ENCODE measurements at places on chromosomes 11 and 22.
A peak's percentile ranks its signal among the peaks of the same experiment; 100 is the strongest.

GRCh38 chr11:110850846-110851245 is 138.6 kb upstream of the ARHGAP20 start:
- DNase-seq: no peak

DNA sequence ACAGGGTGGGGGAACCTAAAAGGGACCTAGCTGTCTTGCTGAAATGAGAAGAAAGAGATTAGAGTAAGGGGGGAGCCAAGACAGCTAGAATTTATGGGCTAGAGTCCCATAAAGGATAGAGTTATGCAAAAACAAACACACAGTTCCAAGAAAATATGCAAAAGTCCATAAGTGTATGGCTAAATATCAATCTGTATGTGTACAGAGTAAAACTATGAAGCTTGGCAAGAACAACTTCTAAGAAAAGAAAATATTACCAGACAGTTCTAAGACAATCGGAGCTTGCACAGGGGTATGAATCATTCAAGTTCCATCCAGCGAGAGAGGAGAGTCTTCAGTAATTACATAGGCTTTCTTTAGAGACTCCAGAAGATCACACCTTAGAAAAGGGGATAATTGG is 41.8 kb downstream of the GDPD4 start:
- DNase-seq: no peak

DNA sequence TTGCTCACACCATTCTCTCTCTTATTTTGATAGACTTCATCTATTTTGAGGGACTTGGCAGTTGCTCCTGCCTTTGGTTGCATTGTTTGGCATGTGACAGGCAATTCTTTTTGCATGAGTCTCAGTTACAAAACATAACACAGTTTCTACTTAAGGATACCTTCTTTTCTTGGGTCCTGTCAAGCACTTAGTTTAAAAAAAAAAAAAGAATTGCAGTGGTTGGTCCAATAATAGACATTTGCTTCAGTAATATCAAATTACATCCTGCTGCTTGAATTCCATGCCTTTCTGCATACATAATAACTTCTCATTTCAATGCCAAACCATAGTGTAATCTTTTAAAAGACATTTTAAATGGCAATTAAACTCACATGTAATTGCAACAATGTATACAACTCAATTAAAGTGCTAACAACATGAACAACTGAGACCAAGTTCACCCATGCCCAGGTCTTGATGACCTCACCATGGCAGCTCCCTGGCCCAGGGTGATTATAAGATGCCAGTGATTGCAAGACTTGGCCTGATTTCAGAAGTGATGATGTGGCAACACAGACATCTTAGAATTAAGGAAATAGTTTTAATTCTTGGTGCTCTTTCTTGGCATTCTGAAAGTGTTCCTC is 32.2 kb upstream of the PLET1 start:
- DNase-seq: no peak

- no peak for DNase-seq
Measured at GRCh38 chr11:455566-456147, 5.6 kb downstream of the PTDSS2 start.

GRCh38 chr11:126687477-126687876 is 313.1 kb downstream of the KIRREL3 start:
- DNase-seq: no peak

DNA sequence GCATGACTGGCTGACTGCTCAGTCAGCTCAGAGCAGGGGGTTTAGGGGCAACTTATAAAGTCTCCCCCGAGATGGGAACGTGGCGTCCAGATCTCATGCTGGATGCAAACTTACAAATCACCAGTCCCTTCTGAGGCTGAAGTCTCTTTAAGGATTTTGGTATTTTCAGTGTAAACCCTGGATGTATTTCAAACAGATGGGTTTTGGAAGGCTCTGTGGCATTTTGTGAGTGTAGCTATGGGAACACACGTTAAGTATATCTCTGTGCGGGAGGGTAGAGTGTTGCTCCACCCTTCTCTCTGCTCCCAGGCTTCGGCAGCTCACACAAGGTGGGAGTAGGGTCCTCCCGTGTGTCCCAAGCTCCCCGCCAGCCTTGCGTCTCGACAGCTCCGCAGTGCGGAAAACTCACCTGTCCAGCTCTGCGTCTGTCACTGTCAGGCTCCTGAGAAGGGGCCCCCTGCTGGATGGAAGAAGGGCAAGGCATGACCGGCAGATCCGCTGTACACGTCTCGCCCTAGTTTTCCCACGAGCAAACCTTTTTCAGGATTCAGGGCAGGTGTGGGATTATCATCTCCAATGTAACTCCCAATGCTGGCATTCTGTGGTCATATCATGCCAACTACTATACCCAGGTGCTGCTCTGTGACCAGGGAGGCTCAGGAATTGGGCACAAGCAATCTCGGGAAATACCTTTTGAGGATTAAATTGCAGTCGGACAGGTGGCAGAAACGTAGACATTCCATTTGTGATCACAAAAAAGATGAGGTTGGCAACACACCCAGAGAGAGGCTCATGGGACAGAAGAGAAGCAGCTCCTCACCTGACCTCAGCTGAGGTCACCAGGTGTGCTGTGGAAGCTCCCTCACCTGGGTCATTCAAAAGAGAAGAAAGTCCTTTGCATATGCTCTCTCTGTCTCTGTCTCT is 313.9 kb upstream of the B3GAT1 start:
- DNase-seq: no peak

DNA sequence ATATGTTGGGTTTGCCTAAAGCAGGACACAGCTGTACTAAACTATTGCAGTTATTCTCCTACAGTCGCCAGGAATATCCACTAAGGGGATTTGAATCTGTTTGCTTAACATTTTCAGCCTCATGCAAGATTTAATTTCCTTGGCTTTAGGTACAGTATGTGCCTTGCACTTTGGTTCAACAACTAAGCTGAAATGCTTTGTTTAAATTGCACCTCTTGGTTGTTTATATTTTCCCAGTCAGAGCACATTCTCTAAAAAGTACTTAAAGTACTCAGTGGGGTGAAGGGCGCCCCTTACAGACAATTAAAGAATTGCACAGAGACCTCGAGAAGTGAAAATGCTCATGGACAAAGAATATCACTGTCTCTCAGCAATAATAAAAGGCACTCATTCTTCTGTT is 107.8 kb upstream of the MTNR1B start:
- DNase-seq: peak; percentile 23

GRCh38 chr11:68017980-68018729 is 8.0 kb downstream of the ALDH3B1 start:
- no peak for DNase-seq

DNA sequence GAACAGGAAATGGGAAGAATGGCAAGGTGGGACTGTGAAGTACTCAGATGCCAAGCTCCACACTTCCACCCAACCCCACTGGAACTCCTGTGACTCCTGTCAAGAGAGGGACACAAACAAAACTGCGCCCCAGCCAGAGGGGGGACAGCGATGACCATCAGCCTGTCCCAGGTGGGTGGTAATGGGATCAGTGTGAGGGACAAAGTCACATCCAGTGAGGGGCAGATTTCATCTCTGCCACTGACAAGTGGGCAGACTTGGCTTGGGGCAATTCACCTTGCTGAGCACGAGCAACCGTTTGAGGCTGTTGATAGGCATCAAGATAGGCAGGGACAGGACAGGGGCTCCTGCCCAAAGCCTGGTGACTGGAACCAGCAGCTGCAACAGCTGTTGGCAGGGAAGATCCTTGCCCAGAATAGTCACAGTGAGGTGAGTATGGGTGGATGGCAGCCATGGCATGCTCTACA is 105.4 kb upstream of the PITPNB start:
- DNase-seq: no peak

DNA sequence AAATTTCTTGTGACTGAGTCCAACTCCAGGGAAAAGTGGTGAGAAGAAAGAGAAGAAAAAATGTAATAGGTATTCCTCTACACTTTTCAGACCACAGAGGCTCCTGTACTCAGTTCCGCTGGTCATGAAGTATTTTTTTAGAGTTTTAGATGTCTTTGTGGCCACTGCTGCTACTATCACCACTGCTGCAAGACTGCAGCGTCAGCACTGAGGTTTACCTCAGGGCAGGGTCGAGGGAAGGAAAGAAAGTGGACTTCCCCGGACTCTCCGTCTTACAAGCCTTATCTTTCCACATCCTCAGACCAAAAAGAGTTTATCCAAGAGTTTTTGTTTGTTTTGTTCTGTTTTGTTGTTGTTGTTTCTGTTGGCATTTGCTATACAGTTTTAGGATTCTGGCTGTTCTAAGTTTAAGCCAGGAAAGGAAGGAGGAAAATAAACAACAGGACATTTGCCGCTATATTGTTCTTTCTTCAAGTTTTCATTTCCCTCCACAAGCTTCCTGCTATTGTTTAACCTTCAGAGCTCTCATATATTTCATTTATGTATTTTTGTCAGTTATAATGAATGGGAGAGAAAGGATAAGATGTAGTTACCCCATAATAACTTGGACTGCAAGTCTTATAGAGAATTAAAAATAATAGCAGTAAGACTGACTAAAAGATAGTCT is 919.3 kb downstream of the NTM start:
- DNase-seq: no peak

DNA sequence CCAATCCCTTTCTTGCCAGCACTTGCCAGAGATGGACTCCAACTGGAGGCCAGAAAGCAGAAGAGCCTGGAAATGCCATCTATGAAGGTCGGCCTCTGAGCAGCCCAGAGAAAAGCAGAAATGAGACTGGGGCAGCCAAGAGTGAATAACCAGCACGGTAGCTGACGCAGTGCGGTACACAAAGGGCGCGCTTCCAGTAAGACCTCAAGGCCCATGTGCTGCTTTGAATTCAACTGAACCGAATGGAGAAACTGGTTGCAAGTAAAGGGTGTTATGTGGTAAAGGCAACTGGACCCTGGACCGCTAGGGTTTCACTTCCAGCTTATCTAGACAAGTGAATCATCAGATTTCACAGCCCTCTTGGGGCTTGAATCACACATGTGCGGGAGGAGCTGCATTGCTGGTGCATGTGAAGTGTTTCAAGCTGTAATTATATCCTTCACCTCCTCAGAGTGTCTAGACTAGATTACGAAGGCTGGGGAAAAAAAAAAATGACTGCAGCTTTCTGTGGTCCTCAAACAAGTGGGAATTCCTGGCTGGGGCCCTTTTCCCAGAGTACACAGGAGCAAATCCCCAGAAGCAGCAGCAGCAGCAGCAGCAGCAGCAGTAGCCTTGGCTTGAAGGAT is 128.9 kb downstream of the CCDC34 start:
- DNase-seq: peak; percentile 61

DNA sequence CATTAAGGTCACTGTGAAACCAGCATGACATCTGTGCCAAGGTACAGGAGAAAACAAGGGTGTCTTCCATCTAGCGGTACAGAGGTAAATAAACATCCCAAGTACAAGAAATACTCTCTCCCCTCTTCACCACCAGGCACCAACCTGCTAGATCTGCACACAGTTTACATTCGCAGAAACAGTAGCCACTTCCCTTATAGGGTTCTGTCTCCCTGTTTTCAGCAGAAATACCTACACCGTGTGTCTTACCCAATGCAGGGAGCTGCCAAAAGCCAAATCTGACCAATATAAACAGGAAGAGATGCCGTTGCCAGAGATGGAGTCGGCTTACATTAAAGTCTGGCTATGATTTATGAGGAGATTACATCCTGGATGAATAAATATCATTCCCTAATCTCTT is 1.2 kb downstream of the SCN4B start:
- no peak for DNase-seq

- DNase-seq: no peak
Measured at GRCh38 chr22:22037229-22037628, 54.6 kb upstream of the TOP3B start.

GRCh38 chr11:2668876-2669275 is 30.9 kb downstream of the KCNQ1OT1 start:
- no peak for DNase-seq

GRCh38 chr11:93512073-93512475 is 31.1 kb downstream of the SMCO4 start:
- no peak for DNase-seq

All from NCI-H345 (cell line).